ENCODE measurements at places on chromosomes 3 and 15.

DNA sequence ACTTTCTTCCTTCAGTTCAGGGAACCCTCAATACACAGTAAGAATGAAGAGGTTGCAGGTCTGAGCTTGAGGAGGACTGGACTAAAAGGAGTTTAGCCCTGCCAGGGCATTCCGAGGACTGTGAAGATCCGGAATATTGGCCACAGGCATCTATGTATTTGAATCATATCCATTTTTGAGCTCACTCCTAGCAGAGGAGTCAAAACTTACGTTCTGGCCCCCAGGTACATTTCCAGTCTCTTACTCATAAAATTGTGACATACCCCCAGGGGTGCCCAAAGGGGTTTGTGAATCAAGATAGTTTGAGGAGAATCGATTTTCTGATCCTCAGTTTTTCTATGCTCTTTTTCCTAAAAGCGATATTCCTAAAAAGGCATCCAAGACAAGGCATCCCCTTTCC lies 27.6 kb upstream of the SRP14 start:
- no peak for DNase-seq

DNA sequence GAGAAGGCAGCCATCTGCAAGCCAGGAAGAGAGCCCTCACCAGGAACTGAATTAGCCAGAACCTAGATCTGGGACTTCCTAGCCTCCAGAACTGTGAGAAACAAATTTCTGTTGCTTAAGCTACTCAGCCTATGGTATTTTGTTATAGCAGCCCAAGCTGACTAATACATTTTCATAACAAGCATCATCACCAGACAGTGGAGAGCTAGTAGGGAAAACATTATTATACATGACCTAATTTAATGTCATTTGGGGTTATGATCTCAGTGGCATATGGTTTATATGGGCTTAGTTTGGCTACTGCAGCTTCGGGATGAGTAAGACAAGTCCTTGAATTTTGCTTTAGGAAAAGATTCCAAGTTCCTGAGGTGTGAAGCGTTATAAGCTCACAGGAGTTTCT lies 35.6 kb downstream of the LNP1 start:
- DNase-seq: no peak

GRCh38 chr15:41585127-41586047 lies 26.4 kb downstream of the TYRO3 start:
- DNase-seq: no peak

- no peak for DNase-seq
Observed at GRCh38 chr3:99134986-99135385, 233.5 kb upstream of the DCBLD2 start.

DNA sequence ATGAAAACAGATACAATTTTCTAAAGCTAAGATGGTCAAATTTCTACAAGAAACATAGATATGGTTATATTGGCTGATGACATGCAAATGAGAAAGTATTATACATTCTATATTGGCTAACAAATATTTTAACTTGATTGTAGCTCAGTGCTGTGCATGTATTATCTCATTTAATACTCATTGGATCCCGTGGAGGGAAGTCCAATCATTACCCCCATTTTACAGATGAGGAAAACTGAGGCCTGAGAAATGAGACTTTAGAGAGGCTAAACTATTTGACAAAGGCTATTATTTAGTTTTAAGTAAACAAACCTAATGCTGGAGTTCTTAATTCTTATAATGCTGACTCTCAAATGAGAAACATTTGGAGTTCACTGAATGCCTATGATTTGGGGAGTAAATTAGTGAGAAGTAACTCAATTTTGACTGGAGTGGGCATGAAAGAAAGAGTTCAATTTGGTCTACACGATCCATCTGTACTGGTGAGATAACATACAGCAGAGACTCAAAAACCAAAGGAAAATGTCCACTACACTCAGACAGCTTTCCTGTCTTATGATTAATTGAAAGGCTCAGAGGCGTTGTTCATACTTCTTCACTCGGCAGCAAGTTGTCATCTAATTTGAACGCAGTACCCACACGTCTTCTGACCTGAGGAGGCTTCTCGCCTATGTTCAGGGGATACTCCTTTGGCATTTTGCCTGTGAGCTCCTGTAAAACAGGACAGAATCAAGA lies 72.2 kb upstream of the LMOD3 start:
- DNase-seq: no peak

DNA sequence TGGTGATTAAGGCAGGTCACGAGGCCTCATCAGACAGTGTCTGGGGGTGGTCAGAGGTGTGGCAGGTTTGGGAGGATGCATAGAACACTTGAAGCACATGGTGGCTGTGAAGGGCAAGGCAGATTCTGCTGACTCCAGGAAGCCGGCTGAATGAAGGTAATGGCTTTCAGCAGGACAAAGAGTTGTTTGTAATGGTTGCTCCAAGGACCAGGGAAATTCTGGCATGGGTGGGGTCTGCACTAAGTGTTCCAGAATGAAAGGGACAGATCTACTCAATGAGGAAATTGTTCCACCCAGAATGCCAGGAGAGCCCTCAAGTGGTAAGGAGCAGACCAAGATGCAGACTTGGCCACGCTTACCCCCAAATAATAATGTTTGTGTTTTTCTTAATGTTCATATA lies 70.7 kb upstream of the ACAD9 start:
- DNase-seq: no peak

DNA sequence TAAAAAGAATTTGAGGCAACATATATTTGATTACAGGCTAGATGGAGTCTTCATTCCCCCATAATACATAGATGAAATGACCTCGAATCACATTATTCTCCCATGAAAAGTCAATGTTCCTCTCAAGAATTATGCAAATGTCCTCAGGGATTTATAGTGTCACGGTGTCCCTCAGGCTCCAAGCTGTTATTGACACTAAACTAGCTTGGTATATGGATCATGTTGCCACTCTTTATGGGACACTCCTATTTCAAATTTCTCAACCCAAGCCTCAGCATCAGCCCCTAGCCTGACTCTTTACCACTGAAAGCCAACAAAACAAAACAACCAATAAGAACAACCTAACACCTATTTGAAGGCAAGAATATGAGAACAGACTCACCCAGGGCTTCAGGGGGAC lies 139.8 kb downstream of the TPRG1 start:
- DNase-seq: no peak

DNA sequence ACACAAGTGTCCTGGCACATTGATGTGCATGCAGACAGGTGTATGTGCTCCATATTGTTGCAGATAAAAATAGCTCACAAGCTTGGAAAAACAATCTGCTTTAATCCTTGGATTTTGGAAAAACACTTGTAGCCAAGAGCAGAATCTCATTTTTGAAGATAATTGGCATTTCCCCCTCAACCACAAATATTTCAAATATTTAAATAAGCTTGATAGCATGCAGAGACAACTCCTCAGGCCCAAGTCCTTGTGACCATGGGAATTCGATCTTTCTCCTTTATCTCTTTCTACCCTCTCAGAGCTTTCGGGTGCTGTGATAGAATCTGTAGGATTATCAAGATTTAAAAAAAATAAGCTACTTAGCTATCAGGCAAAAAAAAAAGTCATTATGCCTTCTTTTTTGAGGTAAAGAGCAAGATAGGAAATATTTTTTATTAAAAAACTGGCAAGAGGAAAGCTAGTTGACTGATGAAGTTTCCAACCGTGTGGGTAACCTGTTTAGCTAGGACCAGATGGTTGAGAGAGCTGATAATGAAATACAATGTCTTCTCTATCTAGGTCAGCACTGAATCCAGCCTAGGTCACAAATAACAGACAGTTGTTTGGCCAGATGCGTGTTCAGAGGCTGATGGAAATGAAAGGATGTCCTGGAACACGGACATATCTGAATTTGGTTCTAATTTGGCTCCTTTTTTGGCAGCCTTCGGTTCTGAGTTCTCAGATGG lies 54.9 kb upstream of the SNRK start:
- DNase-seq: no peak

- no peak for DNase-seq
Observed at GRCh38 chr15:63360170-63360569, 21.5 kb downstream of the CA12 start.

- no peak for DNase-seq
Observed at GRCh38 chr15:83282776-83283137, 1.7 kb downstream of the BNC1 start.

DNA sequence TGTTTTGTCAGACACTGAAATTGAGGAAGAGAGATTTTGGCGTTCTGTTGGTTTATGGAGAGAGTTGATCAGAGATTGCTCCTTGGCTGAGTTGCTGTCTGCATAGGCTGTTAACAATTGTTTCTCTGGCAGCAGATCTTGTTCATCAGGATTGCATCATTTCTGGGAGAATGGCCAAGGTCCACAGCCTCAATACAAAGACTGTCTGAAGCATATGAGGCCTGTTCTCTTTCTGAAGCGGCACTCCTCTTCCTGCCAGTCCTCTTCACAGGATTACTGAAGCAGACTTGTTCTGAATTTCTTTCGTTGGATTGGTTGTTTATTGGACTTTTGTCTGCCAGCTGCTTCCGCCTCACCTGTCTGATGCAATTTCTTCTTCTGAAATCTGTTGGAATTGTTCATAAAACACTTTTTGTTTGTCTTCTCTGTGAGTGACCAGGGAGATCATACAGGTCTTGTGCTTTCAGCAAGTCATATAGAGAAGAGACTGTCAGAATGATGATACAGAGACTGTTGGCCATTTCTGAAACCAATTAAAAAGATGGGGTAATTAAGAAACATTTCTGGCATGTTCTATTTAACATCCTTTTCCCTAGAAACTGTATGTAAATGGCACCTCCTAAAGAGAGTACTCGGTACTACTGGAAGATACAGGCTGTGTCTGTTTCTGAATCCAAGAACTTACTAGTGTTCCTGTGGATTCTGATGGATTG lies 25.5 kb downstream of the SETD5 start:
- peak; percentile 83 for DNase-seq

GRCh38 chr3:177935047-177935446 lies 601.2 kb upstream of the KCNMB2 start:
- peak; percentile 97 for DNase-seq

- DNase-seq: no peak
Observed at GRCh38 chr3:113064183-113064582, 73.4 kb downstream of the GTPBP8 start.

GRCh38 chr3:142285083-142285517 lies 59.7 kb upstream of the GK5 start:
- no peak for DNase-seq

DNA sequence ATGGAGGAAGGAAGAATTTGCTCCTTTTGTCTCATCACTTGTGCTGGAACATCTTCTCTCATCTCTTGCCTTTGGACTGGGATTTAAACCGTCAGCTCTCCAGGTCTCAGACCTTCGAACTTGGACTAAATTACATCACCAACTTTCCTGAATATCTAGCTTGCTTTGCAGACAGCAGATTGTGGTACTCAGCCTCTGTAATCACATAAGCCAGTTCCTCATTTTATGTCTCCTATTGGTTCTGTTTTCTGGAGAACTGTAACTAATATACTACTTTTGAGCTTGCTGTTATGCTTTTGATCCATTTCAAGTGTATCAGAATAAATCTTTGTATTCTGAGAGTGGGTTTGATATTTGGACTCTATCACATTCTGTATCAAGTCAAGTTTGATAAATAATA lies 164.3 kb upstream of the VEPH1 start:
- DNase-seq: no peak

GRCh38 chr3:622314-622713 lies 425.8 kb downstream of the CHL1 start:
- no peak for DNase-seq

DNA sequence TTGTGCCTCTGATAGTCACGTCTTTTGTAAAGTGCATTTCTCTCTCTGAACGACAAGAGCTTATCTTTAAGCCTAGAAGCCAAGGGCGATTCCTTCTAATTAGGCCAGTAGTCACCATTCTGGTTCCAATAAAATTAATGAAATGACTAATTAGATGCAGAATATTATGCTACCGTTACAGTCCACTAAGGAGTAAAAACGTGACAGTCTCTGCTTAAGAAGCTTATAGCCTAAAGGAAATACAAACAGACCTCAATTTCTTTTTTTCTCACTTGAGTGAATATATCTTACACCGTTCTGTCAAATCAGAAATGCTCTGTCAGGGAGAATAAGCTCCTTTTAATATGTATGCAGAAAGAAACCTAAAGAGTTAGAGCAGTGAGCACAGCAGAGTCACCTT lies 236.1 kb downstream of the CD47 start:
- no peak for DNase-seq

DNA sequence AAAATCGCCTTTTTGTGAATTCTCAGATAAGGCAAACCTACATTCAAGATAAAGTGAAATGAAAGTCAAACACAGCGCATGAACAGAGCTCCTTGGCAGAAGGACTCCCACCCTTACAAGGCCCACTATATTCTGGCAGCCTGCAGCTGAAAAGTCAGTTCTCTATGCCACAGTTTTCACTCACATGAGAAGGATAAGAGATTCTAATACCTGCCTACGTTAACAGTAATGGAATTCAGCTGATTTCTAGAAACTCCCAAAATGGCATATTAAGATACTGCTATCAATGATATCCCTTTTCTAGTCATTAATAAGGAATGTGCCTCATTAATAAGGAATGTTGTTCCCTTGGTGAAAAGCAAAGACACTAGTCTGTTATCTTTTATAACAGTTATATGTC lies 27.0 kb downstream of the SLC30A4 start:
- no peak for DNase-seq

GRCh38 chr15:68829068-68829467 lies 8.4 kb upstream of the ANP32A start:
- DNase-seq: no peak

DNA sequence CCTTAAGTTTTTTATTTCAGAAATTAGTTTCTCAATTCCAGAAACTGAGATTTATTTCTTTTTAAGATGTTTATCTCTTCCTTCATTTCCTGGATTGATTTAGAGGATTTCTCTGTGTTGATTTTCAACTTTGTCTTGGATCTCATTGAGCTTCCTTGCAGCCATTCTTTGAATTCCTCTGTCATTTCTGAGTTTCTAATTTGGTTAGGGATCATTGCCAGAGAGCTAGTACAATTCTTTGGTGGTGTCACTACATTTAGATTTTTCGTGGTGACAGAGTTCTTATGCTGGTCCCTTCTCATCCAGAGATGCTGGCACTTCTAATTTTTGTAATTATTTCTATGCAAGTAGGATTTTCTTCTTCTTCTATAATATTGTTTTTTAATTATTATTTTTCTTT lies 691.1 kb upstream of the NAALADL2 start:
- no peak for DNase-seq

DNA sequence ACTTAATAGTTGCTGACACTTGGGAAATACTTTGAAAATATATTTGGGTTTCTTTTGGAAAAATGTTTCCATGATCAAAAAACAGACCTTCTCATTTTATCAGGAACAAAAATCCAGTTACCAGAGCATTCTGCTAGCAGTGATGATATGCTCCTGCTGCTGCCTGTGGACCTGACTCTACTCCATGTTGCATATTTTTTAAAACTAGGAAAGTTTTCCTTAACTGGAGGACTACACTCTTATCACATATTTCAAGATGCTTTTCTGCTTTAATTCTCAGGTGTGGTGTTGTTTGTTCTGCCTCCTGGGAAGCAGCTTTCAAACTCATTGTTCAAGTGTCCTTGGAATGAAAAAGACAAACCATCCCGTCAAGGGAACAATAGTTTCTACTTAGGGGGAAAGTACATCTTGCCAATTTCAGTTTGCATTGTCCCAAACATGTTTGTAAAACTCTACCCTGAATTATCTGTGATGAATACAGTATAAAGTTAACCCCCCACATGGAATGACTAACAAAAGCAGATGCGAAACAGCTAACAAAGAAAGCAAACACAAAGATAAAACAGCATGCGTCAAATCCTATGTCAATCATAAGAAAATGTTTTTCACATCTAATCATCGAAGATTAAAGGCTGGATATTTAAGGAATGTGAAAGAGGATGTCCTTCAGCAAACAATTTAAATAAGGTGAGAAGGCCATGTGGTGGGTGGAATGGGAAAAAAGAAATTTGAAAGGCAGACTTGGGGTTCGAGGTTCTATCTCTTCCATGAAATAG lies 40.1 kb upstream of the PSMD6 start:
- DNase-seq: no peak

- DNase-seq: no peak
Observed at GRCh38 chr3:105836533-105836932, 32.3 kb downstream of the CBLB start.
